ENCODE measurements at places on chromosomes 2 and 18. TPM values are rescaled to one million over a fixed set of nuclear protein-coding genes. Genes with fewer than 3 reads are reported as not detected.
A peak's percentile ranks its signal among the peaks of the same experiment; 100 is the strongest.

GRCh38 chr2:76120176-76120575 is 409.5 kb upstream of the GCFC2 start:
- no peak for DNase-seq

Gene DNPEP
- 86.6 TPM for total RNA-seq

- no peak for DNase-seq
Measured at GRCh38 chr2:50722776-50723175, 309.2 kb downstream of the NRXN1 start.

Gene PDCD1
- total RNA-seq = 0.57 TPM

DNA sequence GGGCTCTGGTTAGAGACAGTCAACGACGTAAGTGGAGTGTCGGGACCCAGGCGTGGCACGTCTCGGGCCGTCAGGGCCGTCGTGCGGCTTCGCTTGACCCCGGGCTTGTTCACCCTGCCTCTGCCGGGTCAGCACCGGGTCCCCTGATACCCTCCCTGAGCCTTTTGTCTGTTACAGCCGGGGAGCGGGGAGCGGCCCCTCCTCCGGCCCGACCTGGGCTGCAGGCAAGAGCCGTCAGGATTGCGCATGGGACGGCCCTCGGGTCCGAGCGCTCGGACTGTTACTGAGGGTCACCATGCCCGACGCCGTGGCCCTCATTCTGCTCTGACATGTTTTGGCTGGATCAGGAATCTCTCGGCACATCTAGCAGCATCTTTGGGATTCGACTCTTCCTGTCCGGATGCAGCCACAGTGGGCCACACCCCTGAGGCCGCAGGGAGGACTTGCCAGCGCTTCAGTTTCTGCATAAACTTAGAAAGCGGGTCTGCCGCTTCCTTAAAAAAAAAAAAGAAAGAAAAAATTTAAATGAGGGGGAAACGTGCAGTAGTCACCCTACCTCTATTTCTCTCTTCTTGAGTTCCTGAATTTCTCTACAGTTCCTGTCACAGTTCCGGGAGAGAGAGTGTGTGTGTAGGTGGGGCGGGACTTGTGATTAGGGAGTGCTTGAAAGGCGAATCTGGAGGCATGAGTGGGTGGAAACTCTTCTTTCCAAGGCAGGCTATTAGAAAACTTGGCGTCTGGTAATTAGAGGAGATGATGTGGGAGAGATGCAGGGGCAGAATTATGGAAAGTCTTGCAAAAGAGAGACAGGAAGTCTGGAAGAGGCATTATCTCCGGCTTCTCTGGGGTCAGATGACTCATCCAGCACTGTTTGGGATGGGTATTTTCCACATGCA is 909 bp downstream of the TMEM87B start:
- DNase-seq = peak; percentile 84

Data from ureter (tissue), 1 donor.